Fibroblast of skin of left biceps (primary cell): ENCODE measurements at places on chromosomes 12 and 14.

DNA sequence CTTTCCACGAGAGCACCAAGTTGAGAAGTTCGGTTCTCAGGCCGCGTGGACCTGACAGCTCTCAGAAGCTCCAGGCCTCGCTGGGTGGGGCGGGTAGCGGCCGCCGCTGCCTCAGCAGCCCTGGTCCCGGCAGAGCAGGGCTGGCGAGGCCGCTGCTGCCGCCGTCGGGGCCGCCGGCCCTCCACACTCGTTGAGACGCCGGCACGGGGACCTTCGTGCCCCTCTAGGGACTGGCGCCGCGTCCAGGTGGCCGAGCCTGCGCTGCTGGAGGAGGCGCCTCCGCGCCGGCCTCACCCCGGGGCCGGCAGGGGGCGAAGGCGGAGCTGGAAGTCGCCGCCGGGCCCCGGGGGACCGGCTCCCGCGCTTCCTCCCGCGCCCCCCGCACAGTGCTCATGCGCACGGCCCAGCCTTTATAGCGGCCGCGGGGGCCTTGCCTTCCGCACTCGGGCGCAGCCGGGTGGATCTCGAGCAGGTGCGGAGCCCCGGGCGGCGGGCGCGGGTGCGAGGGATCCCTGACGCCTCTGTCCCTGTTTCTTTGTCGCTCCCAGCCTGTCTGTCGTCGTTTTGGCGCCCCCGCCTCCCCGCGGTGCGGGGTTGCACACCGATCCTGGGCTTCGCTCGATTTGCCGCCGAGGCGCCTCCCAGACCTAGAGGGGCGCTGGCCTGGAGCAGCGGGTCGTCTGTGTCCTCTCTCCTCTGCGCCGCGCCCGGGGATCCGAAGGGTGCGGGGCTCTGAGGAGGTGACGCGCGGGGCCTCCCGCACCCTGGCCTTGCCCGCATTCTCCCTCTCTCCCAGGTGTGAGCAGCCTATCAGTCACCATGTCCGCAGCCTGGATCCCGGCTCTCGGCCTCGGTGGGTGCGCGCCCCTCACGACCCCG, at the start of gene COCH:
TSS of gene COCH (plus strand) at position 440 of the 879 bp plus-strand sequence. CDS start at position 820, 380 bp downstream.
- no peak for DNase-seq

- no peak for DNase-seq
Measured at GRCh38 chr14:92005019-92005418, 34.8 kb downstream of the TRIP11 start.

DNA sequence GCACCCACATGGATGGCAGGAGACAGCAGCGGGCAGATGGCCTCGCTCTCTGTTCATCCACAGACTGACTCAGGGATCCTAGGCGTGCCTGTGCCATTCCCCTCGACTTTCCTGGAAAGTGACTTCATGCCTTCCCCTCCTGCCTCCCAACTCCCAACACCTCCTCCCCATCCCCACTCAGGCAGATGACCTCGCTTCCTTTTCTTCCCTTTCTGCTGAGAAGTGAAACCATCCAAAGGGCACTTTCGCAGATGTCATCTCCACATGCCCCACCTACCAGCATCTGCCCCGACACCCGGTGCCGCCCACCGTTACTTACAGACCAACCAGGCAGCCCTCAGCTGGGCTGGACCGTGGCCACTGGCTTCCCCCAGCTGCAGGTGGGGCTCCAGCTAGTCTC, 29.6 kb downstream of the BEGAIN start:
- no peak for DNase-seq

- DNase-seq, result no peak
Measured at GRCh38 chr12:56375598-56376434, 13.2 kb upstream of the APOF start.

DNA sequence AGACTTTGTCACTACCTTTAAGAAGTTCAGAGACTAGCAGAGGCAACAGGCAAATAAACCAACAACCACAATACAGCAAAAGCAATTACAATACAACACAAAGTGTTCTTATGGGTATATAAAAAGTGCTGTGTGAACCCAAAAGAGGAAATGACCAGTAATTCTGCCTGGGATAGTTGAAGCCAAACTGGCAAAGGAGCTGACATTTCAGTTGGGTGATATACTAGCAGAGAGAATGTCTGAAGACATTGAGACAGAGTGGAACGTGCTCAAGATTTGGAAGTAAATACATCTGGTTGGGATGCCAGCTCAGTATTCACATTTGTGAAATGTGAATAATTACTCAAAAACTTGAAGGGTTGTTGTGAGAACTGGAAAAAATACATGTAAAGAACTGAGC, 80.6 kb upstream of the GTF2A1 start:
- no peak for DNase-seq

DNA sequence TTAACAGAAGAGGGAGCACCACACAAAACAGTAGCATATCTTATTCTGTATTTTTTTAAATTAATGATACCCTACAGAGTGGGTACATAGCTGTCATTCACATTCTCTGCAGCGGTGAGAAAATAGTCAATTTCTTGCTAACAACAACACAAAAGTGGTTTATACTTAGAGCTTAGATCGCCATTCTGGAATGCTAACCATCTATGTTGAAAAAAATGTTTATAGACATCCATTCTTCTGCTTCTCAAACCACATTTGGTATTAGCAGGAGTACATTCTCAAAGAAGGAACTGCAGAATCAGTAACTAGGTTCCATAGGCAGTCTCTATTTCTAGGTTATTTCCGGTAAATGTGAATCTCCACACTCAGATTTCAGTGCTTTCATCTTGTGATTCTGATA, 185.9 kb downstream of the PPFIA2 start:
- peak; percentile 4 for DNase-seq

GRCh38 chr12:72723732-72724131, 451.6 kb downstream of the TRHDE start:
- DNase-seq, result no peak

GRCh38 chr12:54421175-54421878, 2.3 kb upstream of the ITGA5 start:
- DNase-seq, result no peak

GRCh38 chr14:72810201-72810600, 83.7 kb downstream of the DPF3 start:
- no peak for DNase-seq

DNA sequence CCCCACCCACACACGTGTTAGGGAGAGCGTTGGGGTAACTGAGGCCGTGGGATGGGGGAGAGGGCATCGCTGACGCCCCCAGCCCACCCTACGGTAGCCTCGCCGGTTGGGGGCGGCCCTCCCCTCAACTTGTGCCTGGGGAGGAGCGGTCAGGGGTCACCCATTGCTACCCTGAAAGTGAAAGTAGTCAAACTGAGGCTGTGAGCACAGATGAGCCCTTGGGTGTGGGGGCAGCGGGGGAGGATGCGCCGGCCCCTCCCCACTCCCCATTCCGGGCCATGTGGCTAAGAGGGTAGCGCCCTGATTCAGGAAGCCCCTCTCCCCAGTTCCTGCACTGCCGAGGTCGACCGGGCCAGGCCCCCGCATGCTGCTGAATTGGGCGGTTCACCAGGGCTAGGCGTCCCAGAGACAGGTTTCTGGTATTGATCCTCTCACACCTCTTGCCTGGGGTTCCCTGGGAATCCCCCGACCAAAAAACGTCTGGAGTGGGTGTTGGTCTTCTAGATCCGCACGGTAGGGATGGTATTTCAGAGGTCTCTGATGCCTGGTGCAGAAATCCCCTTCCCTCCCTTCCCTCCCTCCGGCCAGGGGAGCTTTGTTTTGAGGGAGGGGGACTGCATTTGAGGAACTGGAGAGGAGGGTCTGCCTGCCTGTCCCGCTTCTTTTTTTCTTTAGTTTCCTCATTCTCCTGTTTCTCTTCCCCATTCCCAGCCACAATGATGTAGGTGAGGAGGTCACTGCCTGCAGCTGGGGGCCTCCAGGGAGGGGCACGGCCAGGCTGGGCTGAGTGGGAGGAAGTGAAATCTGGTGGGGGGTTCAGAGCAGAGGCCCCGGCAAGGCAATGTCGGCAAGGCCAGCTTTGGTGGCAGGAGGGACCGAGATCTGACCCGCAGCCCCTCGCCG, 1.0 kb downstream of the SH2B3 start:
- DNase-seq, result no peak

DNA sequence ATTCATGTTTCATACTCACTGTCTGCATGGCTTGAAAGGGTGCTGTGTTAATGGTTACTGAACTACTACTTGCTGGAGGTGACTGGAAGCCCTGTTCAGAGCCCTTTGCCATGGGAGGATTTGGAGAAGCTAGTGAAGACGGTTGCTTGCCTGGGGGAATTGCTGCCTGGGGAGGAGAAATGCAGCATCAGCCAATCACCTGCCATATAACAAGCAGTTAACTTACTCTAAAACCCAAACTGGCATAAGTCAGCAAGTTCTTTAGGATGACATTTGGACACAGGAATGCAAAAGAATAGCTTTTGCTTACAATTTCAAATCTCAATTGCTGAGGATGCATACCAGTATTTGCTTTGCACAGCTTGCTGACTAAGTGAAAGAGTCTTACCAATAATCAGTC, 23.4 kb upstream of the IPO8 start:
- peak; percentile 59 for DNase-seq

GRCh38 chr12:4030929-4031702, 157.9 kb upstream of the PARP11 start:
- DNase-seq, result peak; percentile 94

GRCh38 chr14:70011708-70012107, 132.5 kb downstream of the SMOC1 start:
- DNase-seq, result no peak

GRCh38 chr12:54337280-54337842, 12.4 kb downstream of the COPZ1 start:
- no peak for DNase-seq

GRCh38 chr14:41668356-41668755, 61.7 kb downstream of the LRFN5 start:
- peak; percentile 36 for DNase-seq

GRCh38 chr12:128871516-128871892, 18.2 kb downstream of the GLT1D1 start:
- no peak for DNase-seq

DNA sequence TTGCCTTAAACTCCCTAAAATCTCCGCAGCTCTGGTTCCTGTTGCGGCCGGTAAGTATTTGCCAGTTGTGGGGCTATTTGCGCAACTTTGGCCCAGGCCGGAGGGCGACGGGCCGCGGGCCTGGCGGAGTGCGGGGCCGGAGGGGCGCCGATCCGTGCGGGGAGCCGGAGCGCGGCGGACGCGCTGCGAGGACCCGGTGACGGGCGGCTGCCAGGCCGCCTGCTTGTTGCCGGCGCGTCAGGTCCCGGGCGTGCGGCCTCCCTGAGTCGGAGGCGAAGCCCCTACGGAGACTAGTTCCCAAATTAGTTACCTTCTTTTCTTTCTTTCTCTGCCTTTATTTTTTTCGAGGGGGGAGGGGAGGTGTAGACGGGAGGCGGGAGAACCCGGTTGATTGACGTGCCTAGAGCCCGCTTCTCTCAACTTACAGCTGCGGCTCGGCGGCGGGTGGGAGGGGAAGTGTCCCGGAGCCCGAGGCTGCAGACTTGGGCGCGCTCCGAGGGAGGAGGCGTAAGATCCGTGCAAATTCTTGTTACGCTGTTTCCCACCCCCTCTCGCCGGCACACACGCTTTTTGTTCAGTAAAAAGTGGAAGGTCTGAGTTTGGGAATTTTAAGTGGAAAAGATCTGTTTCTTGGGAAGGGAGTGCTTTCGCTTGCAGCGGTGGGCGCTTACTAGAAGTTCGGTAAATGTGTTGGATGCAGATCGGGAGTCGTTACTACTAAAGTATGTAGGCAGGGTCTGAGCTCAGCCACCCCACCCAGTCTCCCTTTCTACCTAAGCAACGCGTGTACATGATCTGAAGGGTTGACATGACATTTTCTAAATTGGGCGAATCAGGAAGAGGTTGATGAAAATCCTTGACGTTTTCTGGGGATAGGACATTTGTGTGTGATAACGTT, 576 bp downstream of the ZBTB1 start:
- peak; percentile 72 for DNase-seq

DNA sequence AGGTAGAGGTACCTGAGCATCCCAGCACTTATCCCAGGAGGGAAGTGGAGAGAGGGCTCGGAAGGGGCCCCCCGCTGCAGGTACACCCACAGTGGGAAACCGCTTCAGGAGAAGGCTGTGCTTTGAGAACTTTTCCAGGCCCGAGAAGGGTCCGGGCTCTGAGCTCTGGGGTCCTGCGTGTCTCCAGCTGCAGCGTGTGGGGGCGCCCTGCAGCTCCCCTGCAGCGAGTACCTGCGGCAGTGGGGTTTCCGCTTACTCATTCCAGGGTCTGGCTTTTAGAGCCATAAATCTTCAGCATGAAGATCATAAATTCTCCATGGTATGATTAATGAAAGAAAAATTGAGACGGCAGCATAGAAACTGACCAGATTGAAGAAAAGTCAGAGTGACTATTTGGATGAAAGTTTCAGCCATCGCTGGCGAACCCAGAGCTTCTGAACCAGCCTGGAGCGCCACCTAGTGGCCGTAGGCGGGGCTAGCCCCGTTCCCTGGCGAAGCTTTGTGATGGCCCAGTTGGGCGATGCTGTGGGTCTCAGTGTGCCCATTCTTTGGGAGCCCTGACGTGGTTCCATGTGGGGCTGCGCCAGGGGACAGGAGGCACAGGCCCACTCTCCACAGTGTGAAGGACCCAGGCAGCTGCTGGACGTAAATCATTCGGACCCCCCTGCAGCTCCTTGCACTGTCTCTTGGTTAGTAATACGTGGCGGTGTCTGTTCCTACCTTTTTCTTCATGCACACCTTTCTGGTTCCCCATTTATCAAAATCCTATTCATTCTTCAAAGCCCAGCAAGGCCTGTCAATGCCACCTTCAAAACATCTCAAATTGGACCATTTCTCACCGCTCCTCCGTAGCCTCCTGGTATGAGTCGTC, 198.2 kb downstream of the TSPAN9 start:
- peak; percentile 25 for DNase-seq

- DNase-seq, result no peak
Measured at GRCh38 chr12:28050606-28051005, 78.1 kb upstream of the PTHLH start.

- DNase-seq, result no peak
Measured at GRCh38 chr12:26938701-26939062, 412 bp downstream of the FGFR1OP2 start.

GRCh38 chr12:49279706-49280159, 14.9 kb downstream of the TUBA1C start:
- DNase-seq, result no peak

- no peak for DNase-seq
Measured at GRCh38 chr12:131929581-131930456, 743 bp downstream of the PUS1 start.

- no peak for DNase-seq
Measured at GRCh38 chr14:101333335-101334280, 227.7 kb upstream of the DIO3 start.
